ENCODE measurements at places on chromosomes 13 and 19.

DNA sequence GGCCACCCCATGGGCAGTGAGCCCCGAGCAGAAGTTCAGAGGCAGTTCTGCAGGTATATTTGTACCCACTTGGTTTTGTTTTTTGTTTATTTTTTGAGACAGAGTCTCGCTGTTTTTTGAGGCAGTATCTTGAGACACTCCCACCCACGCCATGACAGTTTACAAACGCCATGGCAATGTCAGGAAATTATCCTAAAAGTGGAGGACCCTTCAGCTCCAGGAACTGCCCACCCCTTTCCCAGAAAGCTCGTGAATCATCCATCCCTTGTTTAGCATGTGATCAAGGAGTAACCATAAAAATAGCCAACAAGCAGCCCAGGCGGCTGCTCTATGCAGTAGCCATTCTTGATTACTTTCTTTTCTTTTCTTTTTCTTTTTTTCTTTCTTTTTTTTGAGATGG, 41.0 kb downstream of the CELF5 start:
- DNase-seq, result no peak

DNA sequence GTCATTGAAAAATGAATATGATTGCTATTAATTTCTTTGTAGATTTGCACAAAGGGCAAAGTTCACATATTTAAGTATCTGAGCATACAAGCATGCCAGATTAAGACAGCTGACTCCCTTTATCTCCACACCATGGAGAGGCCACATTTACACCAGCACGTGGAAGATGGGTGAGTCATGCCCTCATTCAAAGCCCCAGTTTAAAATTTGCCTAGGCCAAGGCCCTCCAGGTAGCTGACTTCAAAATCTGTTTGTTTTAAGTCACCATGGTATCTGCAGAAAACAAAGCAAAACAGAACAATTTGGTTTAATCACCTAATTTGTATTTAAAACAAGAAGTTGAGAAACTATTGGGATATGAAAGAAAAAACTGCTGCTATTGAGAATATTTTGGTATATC, 109.2 kb downstream of the ESD start:
- DNase-seq, result no peak

DNA sequence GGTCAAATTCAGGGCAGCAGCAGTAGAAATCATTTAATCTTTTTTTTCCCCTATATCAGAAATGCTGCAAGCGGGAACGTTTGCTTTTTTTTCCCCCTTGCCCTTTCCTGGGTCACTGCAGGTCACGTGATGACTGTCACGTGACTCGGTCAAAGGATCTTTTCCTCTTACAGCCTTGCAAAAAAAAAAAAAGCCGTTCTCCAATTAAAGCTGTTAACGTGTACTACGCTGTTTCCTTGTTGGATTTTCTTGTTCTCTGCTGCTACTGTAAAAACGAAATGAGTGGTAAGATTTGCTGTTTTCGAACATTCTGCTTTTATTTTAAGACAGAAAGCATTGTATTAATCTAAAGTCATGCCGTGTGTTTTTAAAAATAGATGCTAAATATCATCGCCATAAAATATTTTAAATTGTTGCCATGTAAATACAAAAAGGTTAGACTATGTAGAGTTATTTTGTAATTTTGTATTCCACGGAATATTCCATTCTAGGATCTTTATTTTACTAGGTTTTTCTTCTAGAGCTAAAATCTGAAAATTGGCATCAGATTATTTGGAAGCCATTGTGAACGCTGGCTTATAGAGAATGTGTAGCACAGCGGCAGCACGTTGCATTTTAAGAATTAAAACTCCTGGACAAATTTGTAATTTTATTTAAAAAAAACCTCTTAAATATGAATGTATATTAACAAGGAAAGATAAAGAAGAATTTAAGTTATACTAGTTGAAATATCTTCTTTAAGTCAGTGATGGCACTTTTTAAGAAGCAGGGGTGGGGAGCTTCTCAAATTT, 109.8 kb upstream of the MLNR start:
- DNase-seq, result no peak

GRCh38 chr13:35866801-35867200, 264.4 kb downstream of the DCLK1 start:
- DNase-seq, result no peak

- no peak for DNase-seq
Measured at GRCh38 chr13:99160415-99160814, 40.2 kb upstream of the UBAC2 start.

- DNase-seq, result no peak
Measured at GRCh38 chr13:51786425-51787265, 17.3 kb downstream of the DHRS12 start.

DNA sequence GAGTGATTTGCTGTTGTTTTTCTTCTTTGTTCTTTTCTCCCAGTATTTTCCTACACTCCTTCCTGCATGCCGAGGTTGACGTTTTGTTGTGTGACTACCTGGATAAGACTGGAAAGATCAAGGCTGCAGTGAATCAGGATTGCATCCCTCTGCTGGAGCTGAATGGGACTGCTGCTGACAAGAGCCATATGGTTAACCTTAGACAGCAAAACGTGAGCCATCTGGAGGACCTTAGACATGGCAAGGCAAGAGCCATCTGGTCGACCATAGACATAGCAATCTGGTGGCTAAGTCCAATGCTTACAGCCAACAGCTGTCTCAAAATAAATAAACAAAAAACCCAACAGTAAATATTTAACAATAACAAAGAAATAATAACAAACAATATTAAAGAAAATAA, 42.6 kb upstream of the ZNF91 start:
- no peak for DNase-seq

GRCh38 chr13:27086599-27087265, 84.9 kb downstream of the USP12 start:
- no peak for DNase-seq

- no peak for DNase-seq
Measured at GRCh38 chr13:83344518-83344917, 537.8 kb downstream of the SLITRK1 start.

DNA sequence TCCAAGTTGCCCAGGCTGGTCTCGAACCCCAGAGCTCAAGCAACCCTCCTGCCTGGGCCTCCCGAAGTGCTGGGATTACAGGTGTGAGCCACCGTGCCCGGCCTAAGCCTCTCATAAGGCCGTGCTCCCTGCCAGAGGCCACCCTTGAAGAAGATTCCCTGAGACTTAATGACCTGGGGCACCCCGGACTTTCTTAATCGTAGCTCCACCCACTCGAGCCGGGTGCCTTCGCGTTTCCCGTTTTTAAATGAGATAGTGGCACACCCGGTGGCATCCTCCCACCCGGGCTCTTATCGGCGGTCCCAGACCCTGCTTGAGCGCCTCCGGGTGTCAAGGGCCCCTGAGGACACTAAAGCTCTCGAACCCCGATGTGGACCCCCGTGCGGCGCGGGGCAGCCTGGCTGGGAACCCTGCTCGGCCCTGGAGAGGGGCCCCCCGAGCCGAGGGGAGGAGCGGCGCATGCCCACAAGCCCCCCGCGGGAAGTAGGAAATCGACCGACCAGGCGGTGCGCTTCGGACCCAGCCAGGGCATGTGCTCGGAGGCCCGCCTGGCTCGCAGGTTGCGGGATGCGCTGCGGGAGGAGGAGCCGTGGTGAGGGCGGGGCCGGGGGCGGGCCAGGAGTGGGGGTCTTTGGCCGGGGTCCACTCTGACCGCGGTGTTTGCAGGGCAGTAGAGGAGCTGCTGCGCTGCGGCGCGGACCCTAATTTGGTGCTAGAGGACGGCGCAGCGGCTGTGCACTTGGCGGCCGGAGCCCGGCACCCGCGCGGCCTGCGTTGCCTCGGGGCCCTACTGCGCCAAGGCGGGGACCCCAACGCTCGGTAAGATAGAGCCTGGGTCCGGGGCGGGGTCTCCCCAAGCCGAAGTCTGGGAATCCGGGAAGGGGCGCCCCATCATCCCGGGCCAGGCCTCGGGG, at the start of gene ANKLE1:
Gene ANKLE1 (plus strand): TSS at position 511 of the 914 bp plus-strand sequence. CDS start 20 bp downstream, at position 531.
- DNase-seq, result no peak

DNA sequence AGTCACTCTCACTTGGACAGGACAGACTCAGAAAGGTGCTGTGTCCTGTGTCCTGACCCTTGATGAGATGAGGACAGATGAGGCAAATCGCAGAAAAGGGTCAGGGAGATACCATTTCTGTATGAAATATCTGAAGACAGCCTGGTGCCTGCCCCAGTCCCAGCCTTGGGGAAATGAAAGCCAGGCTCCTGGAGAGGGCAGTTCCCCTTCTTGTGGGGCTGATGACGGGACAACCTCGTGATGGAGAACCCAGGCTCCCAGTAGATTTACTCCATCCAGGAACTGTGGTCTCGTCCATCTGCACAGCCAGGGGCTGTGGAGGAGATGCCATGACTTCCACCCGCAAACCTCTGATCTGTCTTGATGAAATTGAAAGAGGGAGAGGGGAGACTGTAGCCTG, 13.8 kb downstream of the LILRB1 start:
- DNase-seq, result no peak

- no peak for DNase-seq
Measured at GRCh38 chr19:17926044-17926443, 6.8 kb upstream of the CCDC124 start.

DNA sequence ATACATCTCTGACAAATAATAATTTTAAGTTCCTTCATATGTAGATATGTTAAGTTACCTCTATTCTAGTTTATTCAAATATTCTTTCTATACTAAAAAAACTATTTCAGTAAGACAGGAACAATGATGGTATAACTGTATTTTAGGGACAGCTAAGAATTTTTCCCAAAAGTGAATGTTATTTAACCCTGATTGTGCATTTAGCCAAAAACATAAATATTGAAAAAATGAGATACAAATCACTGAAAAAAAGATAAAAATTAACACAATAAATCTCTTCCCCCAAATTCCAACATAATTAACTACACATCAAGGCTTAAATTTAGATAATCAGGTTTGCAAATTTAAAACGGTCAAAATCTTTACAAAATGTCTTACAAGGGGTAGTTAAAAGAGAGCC, 58.1 kb downstream of the KCNRG start:
- no peak for DNase-seq

DNA sequence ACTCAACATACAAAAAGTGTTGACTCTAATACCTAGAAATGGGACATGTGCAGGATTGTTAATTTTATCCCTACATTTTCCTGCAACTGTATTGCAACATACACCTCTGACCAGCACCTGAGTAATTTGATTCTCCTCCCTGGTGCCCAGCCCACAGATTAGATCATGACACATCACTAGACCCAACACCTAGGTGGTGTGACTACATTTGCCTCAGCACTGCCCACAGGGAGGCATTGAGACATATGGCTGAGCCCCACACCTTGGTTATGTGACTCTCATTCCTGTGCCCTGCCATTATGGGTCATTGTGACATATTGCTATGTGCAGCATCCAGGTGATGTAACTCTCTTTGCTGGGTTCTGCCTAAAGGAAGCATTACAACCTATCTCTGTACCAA, 13.2 kb upstream of the ZNF254 start:
- DNase-seq, result no peak

GRCh38 chr13:99085139-99085807, 107.4 kb upstream of the DOCK9 start:
- DNase-seq, result no peak

GRCh38 chr13:109615721-109616420, 170.5 kb downstream of the IRS2 start:
- DNase-seq, result no peak

Data from nucleus accumbens (tissue), 56 donors.